ENCODE measurements at places on chromosomes 12 and 14.

DNA sequence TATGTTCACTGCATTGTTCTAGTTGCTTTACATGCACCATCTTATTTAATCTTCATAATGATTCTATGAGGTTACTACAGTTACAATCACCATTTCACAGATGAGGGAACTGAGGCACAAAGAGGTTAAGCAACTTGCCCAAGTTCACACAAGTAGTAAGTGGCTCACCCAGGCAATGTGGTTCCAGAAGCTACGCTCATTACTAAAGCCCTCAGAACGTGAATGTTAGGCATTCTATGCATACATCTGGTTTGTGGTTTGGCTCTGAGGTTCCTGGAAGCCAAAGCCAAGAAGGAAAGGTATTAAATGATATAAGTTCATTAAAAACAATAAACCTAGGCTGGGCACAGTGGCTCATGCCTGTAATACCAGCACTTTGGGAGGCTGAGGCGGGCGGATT, 14.4 kb upstream of the VRTN start:
- DNase-seq = no peak

- DNase-seq = no peak
Observed at GRCh38 chr14:68377459-68377858, 415.4 kb downstream of the ZFP36L1 start.

- DNase-seq = no peak
Observed at GRCh38 chr14:104020471-104020870, 65.0 kb upstream of the ASPG start.

- DNase-seq = no peak
Observed at GRCh38 chr12:106634206-106634605, 51.4 kb downstream of the RFX4 start.

DNA sequence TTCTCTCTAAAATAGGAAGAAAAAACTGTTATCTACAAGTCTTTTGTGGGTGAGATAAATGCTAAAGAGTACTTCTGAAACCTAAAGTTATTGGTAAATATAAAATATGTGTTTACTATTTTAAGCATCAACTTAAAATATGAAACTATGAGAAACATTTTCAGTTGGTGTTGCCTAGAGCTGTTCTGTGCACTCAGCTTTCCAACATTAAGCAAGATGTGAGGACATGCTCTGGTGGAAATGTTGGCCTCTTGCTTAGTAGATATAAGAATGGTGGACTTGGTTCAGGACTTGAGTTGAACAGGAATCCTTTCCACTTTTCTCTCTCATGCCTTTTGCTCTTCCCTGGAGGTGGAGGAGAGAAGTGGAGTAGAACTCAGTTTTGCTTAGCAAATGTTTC, 164.1 kb upstream of the PELI2 start:
- DNase-seq = no peak

DNA sequence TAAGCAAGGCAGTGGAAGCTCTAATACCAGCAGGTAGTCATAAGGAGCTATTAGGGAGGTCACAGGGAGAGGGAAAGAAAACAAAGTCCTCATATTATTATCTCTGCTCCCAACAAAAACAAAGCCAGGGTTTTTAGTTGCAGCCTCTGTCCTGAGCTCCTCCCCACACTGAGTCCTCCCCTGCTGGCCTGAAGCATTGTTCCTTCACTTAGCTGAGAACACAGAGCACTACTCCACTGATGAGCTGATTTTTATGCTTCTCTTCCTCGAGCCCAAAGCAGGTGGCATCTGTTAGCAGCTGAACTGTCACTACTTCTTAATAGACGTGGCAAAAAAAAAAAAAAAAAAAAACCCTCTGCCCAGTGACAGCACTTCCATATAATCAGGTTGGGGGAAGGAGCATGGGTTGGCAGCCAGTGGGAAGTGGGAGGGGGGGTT, 10.5 kb upstream of the STAC3 start:
- no peak for DNase-seq

DNA sequence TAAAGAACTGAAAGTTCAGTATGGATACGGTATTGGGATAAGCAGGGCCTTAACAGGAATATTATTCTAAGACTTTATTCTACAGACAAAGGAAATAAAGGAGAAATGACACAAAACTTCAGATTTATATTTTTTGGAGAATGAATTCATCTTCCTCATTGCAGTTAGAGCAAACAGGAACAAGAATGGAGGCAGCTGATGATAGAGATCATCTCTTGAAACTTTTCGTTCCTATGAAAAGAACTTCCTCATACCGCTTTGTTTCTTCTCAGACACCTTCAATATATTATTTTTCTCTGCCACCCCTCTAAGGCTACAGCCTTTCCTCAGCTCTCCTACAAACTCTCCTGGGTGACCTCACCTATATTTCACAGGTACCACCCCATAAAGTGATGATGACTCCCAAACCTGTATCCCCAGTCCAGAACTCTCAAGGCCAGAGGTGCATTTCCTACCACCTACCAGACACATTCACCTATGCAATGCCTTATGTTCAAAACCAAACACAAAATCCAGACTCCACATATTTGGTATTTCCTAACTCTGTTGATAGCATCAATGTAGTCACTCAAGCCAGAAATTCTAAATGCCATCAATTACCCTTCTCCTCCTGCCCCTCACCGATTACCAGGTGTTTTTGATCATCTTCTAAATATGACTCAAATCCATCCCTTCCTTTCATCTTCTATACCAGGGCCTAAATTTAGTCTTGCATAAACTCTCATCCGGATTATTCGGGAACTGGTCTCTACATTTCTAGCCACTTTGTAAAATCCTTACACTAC, 7.4 kb downstream of the MAP4K5 start:
- no peak for DNase-seq

GRCh38 chr12:116672842-116673516, 64.9 kb downstream of the SPRING1 start:
- no peak for DNase-seq

GRCh38 chr14:96095581-96096476, 56.7 kb downstream of the C14orf132 start:
- DNase-seq = peak; percentile 38

- DNase-seq = no peak
Observed at GRCh38 chr14:104393199-104393897, 186.2 kb upstream of the C14orf180 start.

GRCh38 chr14:43165651-43166050, 1341.4 kb downstream of the FSCB start:
- no peak for DNase-seq

GRCh38 chr12:128421375-128421774, 154.4 kb downstream of the TMEM132C start:
- DNase-seq = no peak

- DNase-seq = no peak
Observed at GRCh38 chr14:61132894-61133293, 148.2 kb downstream of the TMEM30B start.
